ELR (cell line): ENCODE measurements at places on chromosomes 12 and 14.
A peak's percentile ranks its signal among the peaks of the same experiment; 100 is the strongest.

- DNase-seq, result peak; percentile 15
These were observed 74.9 kb downstream of the CRADD start for GRCh38 chr12:93751864-93752610.

GRCh38 chr12:120680165-120680738, 6.7 kb upstream of the MLEC start:
- no peak for DNase-seq

- DNase-seq, result peak; percentile 58
These were observed 117.7 kb upstream of the NCOR2 start for GRCh38 chr12:124684971-124685688.

DNA sequence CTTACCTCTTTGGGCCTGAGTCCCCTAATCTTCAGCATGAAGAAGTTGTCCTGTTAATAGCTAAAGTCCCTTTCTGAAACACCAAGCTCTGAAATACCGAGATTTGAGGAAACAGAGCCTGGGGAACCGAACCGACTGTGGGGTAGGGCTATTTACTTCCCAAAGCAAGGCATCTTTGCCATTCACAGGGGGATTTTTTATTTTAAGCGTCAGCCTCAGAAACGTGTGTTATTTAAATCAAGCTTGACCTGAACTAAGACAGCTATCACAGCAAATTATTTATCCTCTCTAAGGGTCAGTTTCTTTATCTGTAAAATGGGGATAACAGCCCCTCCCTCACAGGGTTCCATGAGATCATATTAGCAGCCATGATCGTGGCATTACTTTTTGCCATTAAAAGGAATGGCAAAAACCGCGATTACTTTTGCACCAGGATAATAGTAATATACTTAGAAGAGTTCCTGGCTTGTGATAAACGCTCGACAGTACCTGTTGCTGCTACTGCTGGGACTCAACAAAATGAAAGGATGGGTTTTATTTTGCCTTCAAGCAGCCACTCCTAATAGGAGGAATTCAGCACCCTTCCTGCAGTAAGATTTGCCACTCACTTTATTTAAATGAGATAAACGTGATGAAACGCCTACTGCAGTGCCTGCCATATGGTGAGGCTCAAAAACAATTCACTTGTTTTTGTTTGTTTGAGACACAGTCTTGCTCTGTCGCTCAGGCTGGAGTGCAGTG, 1.3 kb upstream of the CORO1C start:
- DNase-seq, result no peak

GRCh38 chr12:111838353-111838752, 3.7 kb upstream of the MAPKAPK5 start:
- no peak for DNase-seq

GRCh38 chr12:13199592-13199991, 3.1 kb downstream of the EMP1 start:
- no peak for DNase-seq

GRCh38 chr14:22412926-22413411, 176.1 kb downstream of the DAD1 start:
- no peak for DNase-seq

DNA sequence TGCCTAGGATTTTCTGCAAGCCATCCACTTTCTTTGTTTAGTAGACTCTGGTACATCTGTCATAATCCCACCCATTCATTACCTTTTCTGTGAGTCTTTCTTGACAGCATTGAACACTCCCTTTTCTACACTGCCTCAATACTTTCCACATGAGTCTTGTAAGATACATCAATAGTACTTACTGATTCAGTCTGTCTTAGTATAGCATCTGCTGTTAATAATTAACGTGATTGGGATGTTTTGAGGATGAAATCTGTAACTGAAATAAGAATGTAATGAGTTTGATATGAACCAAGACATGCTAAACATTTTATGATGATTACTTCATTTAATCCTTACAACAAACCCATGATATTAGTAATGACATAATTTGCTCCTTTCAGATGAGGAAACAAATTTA, 196.2 kb upstream of the FOXG1 start:
- no peak for DNase-seq
